ENCODE measurements at places on chromosomes 1 and 21.
A peak's percentile ranks its signal among the peaks of the same experiment; 100 is the strongest.

GRCh38 chr1:61756773-61757172 is 14.5 kb downstream of the PATJ start:
- DNase-seq, result no peak

- DNase-seq, result peak; percentile 59
Observed at GRCh38 chr1:70627910-70628309, 216.8 kb downstream of the CTH start.

DNA sequence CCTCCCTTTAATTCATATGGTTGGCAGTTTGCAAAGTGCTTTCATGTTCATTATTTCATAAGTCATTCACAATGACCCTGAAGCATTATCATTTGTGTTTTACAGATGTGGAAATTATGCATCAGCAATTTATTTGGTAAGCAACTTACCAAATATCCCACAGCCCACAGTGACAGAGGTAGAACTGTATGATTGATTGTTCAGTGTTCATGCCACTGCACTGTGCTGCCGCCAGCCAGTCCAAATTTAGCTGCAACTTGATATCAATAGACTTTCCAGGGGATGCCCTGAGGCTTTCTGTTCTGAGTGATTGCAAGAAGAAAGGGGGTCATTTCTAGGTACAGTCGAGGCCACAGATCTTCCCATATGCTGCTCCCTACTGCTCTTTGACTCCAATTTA is 380.3 kb downstream of the PLPP3 start:
- no peak for DNase-seq

DNA sequence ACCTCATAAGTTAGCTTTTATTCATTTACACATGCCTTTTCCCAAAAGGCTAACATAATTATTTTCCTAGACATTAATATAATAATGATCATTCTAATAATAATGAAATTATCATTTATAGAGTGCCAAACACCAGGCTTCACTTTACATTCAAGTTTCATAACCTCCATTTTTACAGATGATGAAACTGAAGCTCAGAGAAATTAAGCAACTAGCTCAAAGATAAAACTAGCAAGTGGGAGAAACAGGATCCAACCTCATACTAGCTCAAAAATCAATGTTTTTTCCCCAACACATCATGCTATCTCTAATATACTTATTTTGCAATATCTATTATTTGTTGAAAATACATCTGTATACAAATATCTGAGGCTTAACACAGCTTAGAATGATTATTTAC is 14.0 kb downstream of the LPGAT1 start:
- DNase-seq, result no peak

- DNase-seq, result peak; percentile 91
Observed at GRCh38 chr1:33660244-33660643, 187.8 kb downstream of the ZSCAN20 start.

GRCh38 chr21:26072666-26073615 is 97.6 kb downstream of the APP start:
- no peak for DNase-seq

DNA sequence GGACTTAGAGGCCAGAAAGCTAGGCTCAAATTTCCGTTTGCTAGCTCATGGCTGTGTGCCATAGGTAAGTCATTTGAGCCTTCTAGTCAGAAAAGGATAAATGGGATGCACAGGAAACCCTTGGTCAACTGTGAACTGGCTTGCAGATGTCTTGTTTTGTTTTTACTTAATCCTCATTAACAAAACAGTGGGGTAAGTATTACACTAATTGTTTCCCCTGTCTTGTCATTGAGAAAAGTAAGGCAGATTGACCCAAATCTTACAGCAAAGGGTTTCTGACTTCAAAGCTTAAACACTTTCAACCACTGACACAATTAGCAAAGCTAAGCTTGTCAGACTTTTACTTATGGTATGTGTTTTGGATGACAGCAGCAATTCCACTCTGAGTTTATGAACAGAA is 291.3 kb downstream of the NTNG1 start:
- no peak for DNase-seq

GRCh38 chr1:236768601-236769000 is 26.5 kb upstream of the MTR start:
- DNase-seq, result no peak

DNA sequence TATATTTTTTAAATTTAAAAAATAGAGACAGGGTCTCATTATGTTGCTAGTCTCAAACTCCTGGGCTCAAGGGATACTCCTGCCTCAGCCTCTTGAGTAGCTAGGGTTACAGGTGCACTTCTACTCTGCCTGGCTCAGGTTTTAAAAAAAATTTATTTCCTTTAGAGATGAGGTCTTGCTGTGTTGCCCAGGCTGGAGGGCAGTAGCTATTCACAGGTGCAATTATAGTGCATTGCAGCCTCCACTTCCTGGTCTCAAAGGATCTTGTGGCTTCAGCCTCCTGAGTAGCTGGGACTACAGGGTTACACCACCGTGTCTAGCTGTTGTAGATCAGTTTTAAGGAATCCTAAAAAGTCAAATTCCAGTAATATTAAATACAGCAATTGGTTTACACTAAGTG is 5.0 kb downstream of the RNF11 start:
- DNase-seq, result no peak

- DNase-seq, result no peak
Observed at GRCh38 chr1:72285074-72285425, 2.7 kb upstream of the NEGR1 start.

GRCh38 chr1:28297826-28298225 is 31.0 kb upstream of the MED18 start:
- no peak for DNase-seq

DNA sequence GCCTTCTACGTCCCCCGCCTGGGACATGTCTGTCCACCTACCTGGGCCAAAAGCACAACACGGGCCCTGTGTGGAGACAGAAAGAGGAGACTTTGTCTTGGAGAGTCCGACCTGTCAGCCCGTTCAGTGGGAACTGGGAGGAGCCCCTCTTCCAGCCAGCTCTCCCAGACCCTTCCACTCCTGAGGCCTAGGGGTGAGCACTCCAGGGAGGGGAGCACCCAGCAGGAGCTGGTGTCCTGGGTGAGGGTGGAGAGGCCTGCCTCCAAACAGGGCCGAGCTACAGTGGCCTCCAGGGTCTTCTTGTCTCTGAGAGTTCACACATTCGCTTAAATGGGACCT is 546 bp downstream of the SPOCD1 start:
- DNase-seq, result no peak

GRCh38 chr1:219265026-219265515 is 91.4 kb downstream of the LYPLAL1 start:
- DNase-seq, result no peak

DNA sequence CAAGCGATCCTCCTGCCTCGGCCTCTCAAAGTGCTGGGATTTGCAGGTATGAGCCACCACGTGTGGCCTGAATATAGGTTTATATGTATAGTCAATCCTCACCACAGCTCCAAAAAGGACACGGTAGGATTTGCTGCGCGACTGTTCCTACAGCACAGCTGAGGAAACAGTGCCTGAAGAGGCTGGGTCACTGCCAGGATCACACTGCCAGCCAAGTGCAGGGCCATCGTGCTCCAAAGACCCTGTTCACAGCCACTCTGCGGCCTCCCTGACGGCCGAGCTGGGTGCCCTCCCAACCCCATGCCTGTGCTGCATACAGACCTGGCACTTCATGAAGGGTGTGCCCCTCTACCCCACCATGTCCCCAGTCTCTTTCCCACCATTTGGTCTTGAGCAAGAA is 71.4 kb downstream of the MRPL37 start:
- DNase-seq, result no peak

DNA sequence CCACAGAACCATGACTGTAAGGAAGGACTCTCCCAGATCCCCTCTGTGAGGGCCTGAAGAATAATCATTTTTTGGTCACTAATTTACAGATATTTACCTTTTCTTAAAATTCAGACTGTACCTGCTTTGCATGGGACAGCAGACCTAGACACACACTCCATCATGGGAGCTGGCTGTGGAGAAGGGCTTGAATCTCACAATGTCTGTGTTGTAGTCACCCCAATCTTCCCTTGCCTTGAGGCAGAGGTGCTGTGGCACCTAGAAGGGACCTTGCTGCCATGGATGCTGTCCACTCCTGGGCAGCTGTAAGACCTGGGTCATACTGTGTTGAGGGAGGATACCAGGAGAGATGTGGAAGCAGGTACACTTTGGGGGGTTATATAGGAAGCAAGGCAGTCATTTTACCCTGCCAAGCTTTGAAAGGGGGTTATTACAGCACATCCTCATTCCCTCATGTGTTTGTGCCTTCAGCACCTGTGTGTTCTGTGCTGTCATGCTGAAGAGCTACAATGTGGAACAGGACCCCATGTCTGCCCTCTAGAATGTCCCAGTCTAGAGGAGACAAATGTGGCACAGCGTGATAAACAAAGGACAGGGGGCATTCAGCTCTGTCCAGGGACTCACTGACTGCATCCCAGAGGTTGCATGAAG is 27.1 kb downstream of the TRAF5 start:
- DNase-seq, result no peak

- DNase-seq, result no peak
Observed at GRCh38 chr1:227466039-227466645, 97.2 kb upstream of the ZNF678 start.

GRCh38 chr1:64514197-64514765 is 44.4 kb downstream of the CACHD1 start:
- no peak for DNase-seq

GRCh38 chr1:36396359-36396758 is 1.3 kb downstream of the LSM10 start:
- no peak for DNase-seq

- DNase-seq, result no peak
Observed at GRCh38 chr1:68401506-68401905, 48.2 kb downstream of the RPE65 start.

GRCh38 chr1:176073524-176074157 is 133.4 kb downstream of the COP1 start:
- peak; percentile 64 for DNase-seq
